Thoracic aorta (tissue), 2 donors: ENCODE measurements at places on chromosomes 16 and 17.

DNA sequence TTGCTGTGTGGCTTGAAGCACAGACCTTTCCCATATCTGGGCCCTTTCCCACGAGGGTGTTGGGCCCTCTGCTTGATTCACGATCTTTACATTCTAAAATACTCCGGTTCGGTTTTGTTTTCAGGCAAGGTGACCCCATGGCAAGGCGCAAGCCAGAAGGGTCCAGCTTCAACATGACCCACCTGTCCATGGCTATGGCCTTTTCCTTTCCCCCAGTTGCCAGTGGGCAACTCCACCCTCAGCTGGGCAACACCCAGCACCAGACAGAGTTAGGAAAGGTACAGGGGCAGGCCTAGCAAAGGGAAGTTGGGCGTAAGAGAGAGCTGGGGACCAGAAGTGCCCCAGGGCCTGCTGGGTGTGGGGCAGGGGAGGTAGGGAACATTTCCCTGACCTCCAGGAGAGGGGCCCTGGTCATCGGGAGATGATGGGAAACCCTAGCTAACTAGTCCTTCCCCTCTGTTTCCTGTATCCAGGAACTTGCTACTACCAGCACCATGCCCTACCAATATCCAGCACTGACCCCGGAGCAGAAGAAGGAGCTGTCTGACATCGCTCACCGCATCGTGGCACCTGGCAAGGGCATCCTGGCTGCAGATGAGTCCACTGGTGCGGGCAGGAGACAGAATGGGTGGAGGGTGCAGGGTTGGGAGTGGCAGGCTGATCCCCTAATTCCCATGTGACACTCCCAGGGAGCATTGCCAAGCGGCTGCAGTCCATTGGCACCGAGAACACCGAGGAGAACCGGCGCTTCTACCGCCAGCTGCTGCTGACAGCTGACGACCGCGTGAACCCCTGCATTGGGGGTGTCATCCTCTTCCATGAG lies 1.4 kb downstream of the ALDOA start:
- DNase-seq = no peak
- peaks cover 48% of the 10 kb centered on the region for H3K36me3 ChIP-seq
- peaks cover 31% of the 10 kb centered on the region for H3K4me1 ChIP-seq
- H3K4me3 ChIP-seq = peak overlapping the region; percentile 81
- H3K27ac ChIP-seq = peak overlapping the region; percentile 98

- no peak overlapping the region for H3K27ac ChIP-seq
- no peak overlapping the region for H3K4me3 ChIP-seq
- H3K27me3 ChIP-seq = no peaks in the 10 kb centered on the region
- no peak for DNase-seq
- H3K4me1 ChIP-seq = no peaks in the 10 kb centered on the region
Measured at GRCh38 chr17:57143919-57144318, 58.9 kb downstream of the AKAP1 start.

DNA sequence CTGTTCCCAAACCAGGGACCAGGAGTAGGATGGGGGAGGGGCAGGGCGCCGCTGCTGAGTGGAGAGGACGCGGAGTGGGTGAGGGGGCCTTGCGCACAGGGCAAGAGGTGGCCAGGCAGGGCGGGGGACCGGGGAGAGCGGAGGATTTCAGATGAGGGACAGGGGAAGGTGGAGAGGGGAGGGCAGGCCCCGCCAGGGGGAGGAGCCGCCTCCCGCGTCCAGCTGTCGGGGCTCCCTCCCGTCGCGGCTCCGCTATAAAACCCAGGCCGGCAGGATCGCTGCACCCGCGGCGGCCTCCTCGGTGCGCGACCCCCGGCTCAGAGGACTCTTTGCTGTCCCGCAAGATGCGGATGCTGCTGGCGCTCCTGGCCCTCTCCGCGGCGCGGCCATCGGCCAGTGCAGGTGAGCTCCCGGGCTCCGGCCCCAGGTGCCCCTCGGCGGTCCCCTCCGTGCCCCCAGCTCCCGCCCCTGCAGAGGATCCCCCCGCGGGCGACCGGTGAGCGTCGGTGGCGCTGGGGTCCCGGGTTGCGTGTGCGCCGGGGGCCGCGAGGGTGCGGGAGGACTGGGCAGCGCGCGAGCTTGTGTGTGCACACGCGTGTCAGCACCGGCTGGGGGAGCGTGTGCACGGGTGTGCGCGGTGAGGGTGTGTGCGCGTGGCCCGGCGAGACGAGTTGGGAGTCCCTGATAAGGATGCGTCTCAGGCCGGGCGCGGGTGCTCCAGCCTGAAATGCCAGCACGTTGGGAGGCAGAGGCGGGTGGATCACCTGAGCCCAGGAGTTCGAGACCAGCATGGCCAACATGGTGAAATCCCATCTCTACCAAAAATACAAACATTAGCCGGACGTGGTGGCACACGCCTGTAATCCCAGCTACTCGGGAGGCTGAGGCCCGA lies at the start of gene CA4:
Gene CA4, plus strand, starts transcription at position 283 of the 892 bp plus-strand sequence. Its CDS starts 62 bp downstream, at position 345.
- H3K27me3 ChIP-seq = peaks cover 30% of the 10 kb centered on the region
- H3K4me1 ChIP-seq = peaks cover 8% of the 10 kb centered on the region
- H3K36me3 ChIP-seq = no peaks in the 10 kb centered on the region
- no peak for DNase-seq

DNA sequence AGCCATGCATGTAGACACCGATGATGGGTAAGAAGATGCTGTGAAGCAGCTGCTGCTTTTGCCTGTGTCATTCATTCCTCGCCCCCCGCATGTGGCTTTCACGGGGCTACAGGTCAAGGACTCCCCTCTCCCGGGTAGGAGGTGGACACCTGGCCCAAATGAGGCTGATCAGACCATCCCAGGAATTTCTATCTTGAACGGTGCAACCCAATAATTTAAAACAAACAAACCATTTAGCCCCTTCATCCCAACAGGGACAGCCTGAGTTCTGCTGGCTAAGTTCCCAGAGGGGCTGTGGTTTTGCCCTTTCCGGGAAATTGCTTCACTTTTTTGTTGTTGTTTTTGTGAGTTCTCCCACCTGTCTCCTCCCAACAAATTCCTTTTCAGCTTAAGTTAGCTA lies 137.7 kb upstream of the CDH5 start:
- H3K27ac ChIP-seq = no peak overlapping the region
- no peak overlapping the region for H3K4me3 ChIP-seq
- peaks cover 1% of the 10 kb centered on the region for H3K4me1 ChIP-seq
- DNase-seq = no peak
- H3K36me3 ChIP-seq = no peaks in the 10 kb centered on the region

DNA sequence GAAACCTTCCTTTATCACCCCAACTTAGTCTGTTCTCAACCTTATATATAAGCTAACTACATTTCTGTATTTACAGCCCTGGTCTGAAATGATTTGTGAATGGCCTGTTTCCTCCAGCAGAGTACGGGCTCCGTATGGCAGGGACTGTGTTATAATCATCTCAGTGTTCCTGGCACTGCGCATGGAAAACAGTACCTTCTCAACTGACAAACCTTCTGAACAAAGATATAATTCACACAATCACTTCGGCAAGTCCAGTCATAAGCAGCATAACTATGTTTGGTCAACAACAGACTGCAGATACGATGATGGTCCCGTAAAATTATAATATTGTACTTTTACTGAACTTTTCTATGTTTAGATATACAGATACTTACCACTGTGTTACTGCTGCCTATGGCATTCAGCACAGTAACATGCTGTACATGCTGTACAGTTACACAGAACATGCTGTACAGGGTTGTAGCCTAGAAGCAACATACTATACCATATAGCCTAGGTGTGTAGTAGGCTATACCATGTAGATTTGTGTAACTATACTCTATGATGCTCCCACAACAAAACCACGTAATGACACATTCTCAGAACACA lies 30.0 kb downstream of the ANKFY1 start:
- no peak for DNase-seq
- H3K27me3 ChIP-seq = no peaks in the 10 kb centered on the region
- H3K27ac ChIP-seq = peak overlapping the region; percentile 29
- peaks cover 4% of the 10 kb centered on the region for H3K36me3 ChIP-seq
- peaks cover 38% of the 10 kb centered on the region for H3K4me1 ChIP-seq

DNA sequence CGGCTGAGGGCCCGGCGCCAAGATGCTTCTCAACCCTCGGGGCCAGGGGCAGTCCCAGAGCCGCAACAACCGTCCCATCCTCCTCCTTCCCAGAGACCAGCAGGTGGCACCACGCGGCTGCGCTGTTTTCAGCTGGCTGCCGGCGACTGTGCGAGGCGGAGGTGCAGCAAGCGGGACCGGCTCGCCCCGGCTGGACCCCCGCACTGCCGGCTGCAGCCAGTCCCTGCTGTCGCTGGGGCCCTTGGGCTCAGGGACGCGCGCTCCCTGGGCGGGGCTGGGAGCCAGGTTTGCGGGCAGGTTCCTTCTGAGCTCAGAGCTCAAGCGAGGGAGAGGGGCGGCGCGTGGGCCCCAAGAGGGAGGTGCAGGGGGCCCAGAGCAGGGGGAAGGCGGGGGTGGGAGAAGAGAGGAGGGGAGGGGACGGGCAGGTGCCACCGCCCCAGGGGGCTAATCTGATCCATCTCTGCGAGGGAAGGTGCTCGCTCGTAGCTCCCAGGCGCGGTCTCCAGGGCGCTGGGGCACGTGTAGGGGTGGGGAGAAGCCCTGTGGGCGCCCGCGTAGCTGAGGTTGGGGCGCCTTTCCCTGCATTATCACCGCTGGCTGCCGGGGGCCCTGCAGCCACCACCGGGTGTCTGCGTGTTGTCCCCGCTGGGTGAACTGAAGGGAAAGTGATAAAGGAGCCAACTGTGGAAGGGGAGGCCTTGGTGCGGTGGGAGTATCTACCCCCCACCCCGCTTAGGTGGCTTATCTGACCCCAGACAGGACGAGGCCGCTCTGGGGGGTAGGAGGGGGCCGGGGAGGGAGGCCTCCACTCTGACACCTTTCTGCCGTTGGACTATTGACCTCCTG lies 24.2 kb downstream of the STAT5A start:
- no peak for DNase-seq
- peaks cover 47% of the 10 kb centered on the region for H3K36me3 ChIP-seq
- H3K4me1 ChIP-seq = peaks cover 12% of the 10 kb centered on the region
- H3K27me3 ChIP-seq = no peaks in the 10 kb centered on the region

GRCh38 chr17:82862737-82863382 lies 23.0 kb upstream of the ZNF750 start:
- peaks cover 3% of the 10 kb centered on the region for H3K4me1 ChIP-seq
- H3K4me3 ChIP-seq = no peak overlapping the region
- H3K27ac ChIP-seq = no peak overlapping the region
- DNase-seq = no peak

GRCh38 chr17:7156342-7156940 lies 22.7 kb downstream of the ASGR1 start:
- H3K4me1 ChIP-seq = no peaks in the 10 kb centered on the region
- H3K27ac ChIP-seq = no peak overlapping the region
- H3K36me3 ChIP-seq = no peaks in the 10 kb centered on the region
- H3K27me3 ChIP-seq = no peaks in the 10 kb centered on the region
- no peak for DNase-seq
- no peak overlapping the region for H3K4me3 ChIP-seq

- no peak overlapping the region for H3K27ac ChIP-seq
- no peak overlapping the region for H3K4me3 ChIP-seq
- no peaks in the 10 kb centered on the region for H3K36me3 ChIP-seq
- no peaks in the 10 kb centered on the region for H3K27me3 ChIP-seq
- H3K4me1 ChIP-seq = no peaks in the 10 kb centered on the region
Measured at GRCh38 chr17:74049167-74049966, 154.1 kb upstream of the RPL38 start.

GRCh38 chr16:12871784-12872183 lies 29.6 kb upstream of the SHISA9 start:
- H3K4me3 ChIP-seq = no peak overlapping the region
- no peaks in the 10 kb centered on the region for H3K36me3 ChIP-seq
- no peaks in the 10 kb centered on the region for H3K27me3 ChIP-seq
- H3K27ac ChIP-seq = no peak overlapping the region
- DNase-seq = no peak
- H3K4me1 ChIP-seq = no peaks in the 10 kb centered on the region

DNA sequence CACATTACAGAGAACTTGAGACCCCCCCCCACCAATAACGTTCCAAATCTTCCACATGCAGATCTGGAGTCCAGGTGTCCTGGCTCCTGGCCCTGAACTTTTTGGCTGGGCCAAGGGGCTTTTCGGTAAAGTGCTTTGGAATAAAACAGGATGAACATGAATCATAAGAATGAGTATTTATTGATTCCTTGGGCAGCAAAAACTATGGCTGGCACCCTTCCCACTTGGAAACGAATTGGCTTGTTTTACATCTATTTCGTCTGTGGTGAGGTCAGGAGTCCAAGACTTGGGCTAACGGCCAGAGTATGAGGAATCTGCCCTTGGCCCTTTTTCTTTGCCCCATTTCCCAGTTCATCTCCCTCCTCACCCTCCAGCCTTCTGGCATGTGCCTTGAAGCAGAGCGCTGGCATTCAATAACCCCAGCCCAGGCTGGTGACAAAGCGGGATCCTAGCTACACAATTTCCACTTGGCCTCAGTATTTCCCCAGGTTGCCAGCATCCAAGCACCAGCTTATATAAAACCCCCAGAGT lies 4.1 kb upstream of the UBTF start:
- no peak overlapping the region for H3K4me3 ChIP-seq
- peaks cover 26% of the 10 kb centered on the region for H3K4me1 ChIP-seq
- no peaks in the 10 kb centered on the region for H3K27me3 ChIP-seq

DNA sequence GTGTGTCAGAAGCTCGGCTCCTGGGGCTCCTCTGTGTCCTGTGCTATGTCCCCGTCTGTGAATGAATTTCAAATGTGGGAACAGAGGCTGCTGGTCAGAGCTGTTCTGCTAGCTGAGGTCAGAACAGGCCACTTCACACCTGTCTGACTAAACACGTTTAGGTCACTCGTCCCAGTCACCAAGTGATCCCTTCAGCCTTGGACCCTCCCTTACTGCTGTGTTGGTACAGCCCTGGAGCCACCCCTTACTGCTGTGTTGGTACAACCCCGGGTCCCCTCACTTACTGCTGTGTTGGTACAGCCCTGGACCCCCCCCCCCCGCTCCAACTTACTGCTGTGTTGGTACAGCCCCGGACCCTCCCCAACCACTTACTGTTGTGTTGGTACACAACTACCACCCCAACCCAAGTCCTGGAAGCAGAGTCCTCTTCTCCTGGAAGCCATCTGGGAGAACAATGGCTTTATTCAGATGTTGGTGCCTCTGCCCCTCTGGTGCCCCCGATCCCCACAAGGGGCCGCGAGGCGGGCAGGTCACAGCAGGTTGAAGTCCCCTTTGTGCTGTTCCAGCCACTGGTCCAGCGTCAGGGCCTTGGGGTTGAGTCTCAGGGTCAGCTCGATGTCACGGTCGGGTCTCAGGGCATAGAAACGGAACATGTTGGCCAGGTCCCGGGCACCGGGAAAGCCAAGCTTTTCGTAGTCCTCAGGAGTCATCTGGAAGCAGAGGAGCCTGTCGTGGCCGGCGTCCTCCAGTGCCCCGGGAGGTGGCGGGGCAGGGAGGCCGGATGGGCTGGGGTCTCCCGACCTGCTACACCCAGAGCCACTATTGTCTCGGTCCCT lies 13.0 kb downstream of the NMRAL1 start:
- no peak for DNase-seq
- H3K4me3 ChIP-seq = no peak overlapping the region
- H3K27me3 ChIP-seq = no peaks in the 10 kb centered on the region
- no peaks in the 10 kb centered on the region for H3K4me1 ChIP-seq
